ENCODE measurements at places on chromosomes 6 and 20. TPM values are rescaled to one million over a fixed set of nuclear protein-coding genes. Genes with fewer than 3 reads are reported as not detected.

BMP5 gene
- total RNA-seq = 0.07 TPM

CPXM1 gene
- total RNA-seq = 29.3 TPM

LTV1 gene
- total RNA-seq = 36.5 TPM

ZNF334 gene
- 15.2 TPM for total RNA-seq

ESR1 gene
- total RNA-seq = 0.94 TPM

GSTA1 gene
- total RNA-seq = not detected

SLPI gene
- not detected for total RNA-seq

DUSP15 gene
- total RNA-seq = 5.9 TPM

SLC44A4 gene
- total RNA-seq = 3.7 TPM

BPIFA1 gene
- not detected for total RNA-seq

MYCT1 gene
- 1.6 TPM for total RNA-seq

HRH3 gene
- total RNA-seq = 5.2 TPM

METTL24 gene
- total RNA-seq = not detected

ZNF292 gene
- 39.8 TPM for total RNA-seq

ALDH8A1 gene
- total RNA-seq = not detected

DNA sequence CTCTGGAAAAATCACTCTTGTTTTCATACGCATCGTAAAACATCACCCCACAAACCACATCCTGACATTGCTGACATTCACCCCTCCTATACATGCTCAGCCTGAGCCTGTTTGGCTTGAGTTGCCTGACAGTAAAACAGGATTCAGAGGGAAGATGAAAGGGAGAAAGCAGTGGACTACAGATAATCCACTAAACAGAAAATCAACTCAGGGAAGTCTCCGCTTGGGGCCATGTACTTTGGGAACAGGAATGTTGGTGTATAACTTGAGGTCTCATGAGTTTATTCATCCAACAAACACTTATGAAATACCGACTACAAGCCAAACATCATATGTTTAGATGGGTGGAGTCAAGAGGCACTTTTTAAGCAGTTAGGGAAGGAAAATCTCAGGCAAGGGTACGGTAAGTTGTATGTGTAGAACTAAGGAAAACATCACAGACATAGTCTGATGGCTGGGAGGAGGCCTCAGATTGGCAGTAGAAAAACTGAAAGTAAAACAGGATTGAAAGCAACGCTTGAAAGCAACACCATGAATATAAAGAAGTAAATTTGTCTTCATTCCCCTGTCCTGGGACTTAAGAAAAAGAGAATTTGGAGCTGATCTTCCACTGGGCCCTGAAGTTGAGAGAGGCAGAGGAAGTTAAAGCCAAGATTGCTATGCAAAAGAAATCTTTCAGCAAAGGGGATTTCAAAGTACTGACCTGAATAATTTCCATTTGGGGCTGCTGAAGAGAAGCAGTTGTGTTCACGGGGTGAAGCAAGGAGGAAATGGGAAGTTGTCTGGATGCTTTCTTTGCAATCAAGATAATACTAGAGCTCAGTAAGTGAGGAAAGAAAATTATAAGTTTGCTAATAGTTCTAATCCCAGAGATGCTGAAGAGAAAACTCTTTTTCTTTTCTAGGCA, 28.8 kb downstream of the PDE7B start:
- H3K36me3 ChIP-seq = no peaks in the 10 kb centered on the region
- no peak overlapping the region for H3K27ac ChIP-seq
- H3K4me1 ChIP-seq = 0 out of 2 replicates have a peak, but pooled peaks cover 5% of the 10 kb centered on the region
- H3K4me3 ChIP-seq = no peak overlapping the region
- no peaks in the 10 kb centered on the region for H3K27me3 ChIP-seq
- no peak for DNase-seq

DNA sequence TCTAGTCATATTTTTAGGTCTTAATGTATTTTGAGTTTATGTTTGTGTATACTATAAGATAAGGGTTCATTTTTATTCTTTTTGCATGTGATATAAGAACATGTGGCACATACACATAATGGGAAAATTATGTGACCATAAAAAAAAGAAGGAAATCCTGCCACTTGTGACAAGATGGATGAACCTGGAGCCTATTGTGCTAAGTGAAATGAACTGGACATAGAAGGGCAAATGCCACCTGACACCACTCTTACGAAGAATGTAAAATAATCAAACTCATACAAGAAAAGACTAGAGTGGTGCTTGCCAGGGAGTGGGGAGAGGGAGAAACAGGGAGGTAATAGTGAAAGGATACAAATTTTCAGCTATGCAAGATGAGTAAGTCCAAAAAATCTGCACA, 126.1 kb downstream of the PLEKHG1 start:
- DNase-seq = no peak
- peaks cover 9% of the 10 kb centered on the region for H3K4me1 ChIP-seq
- H3K27ac ChIP-seq = no peak overlapping the region
- no peaks in the 10 kb centered on the region for H3K27me3 ChIP-seq

- H3K4me1 ChIP-seq = peaks cover 43% of the 10 kb centered on the region
- no peak overlapping the region for H3K27ac ChIP-seq
- no peaks in the 10 kb centered on the region for H3K27me3 ChIP-seq
- H3K4me3 ChIP-seq = no peak overlapping the region
Measured at GRCh38 chr20:51385646-51386530, 156.6 kb downstream of the NFATC2 start.

- no peaks in the 10 kb centered on the region for H3K36me3 ChIP-seq
- no peak overlapping the region for H3K27ac ChIP-seq
- no peak for DNase-seq
- H3K4me1 ChIP-seq = no peaks in the 10 kb centered on the region
Measured at GRCh38 chr6:36912030-36912454, 26.3 kb downstream of the C6orf89 start.

- H3K4me3 ChIP-seq = no peak overlapping the region
- DNase-seq = no peak
- H3K4me1 ChIP-seq = no peaks in the 10 kb centered on the region
- no peak overlapping the region for H3K27ac ChIP-seq
Measured at GRCh38 chr6:118981884-118982574, 47.1 kb upstream of the MCM9 start.

- peak; percentile 23 for DNase-seq
- H3K27me3 ChIP-seq = no peaks in the 10 kb centered on the region
- no peak overlapping the region for H3K4me3 ChIP-seq
- H3K4me1 ChIP-seq = no peaks in the 10 kb centered on the region
- peaks cover 11% of the 10 kb centered on the region for H3K36me3 ChIP-seq
Measured at GRCh38 chr20:3222635-3223600, 13.6 kb downstream of the ITPA start.

GRCh38 chr6:7042056-7042653, 65.6 kb upstream of the RREB1 start:
- no peak overlapping the region for H3K27ac ChIP-seq
- H3K36me3 ChIP-seq = no peaks in the 10 kb centered on the region
- peaks cover 20% of the 10 kb centered on the region for H3K4me1 ChIP-seq
- no peaks in the 10 kb centered on the region for H3K27me3 ChIP-seq
- no peak overlapping the region for H3K4me3 ChIP-seq
- no peak for DNase-seq

GRCh38 chr20:48610996-48611395, 216.8 kb downstream of the PREX1 start:
- no peak overlapping the region for H3K4me3 ChIP-seq
- H3K4me1 ChIP-seq = no peaks in the 10 kb centered on the region
- H3K27ac ChIP-seq = no peak overlapping the region
- no peaks in the 10 kb centered on the region for H3K36me3 ChIP-seq

DNA sequence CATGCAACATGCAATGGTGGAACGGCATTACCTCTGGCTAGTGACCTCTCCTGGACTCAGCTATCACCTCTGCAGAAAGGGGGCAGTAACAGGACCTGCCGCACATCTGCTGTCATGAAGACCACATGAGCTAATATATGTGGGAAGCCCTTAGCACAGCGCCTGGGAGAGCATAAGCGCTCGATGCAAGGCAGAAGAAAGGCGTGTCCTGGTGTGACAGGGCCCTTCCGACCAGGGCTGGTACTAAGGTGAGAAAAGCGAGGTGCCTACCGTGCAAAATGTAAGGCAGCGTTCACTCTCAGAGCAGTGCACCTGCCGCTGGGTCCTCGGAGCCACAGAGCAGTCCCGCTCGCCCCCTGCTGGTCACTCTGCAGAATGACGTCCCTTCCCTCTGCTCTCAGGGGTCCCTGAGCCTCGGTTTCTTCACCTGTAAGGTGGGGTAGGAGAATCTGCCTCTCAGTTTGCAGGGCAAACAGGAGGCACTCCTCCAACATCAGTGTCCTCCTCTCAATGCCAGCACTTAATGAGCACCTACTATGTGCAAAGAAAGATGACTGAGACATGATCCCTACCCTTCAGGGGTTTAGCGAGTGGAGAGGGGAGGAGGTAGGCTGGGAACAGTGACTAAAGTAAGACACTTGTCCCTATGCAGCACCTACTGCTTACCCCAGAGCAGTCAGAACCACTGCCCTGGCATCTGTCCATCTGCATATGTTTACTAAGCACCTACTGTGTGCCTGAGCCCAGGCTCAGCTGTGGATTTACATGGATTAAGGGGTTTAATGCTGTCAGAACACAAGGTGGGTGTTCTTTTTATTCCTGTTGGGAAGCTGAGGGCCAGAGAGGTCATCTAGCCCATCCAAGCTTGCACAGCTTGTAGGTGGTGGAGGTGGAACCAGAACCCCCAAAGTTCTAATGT, 41.1 kb upstream of the PTGIS start:
- no peak overlapping the region for H3K27ac ChIP-seq
- peak; percentile 84 for DNase-seq
- no peaks in the 10 kb centered on the region for H3K36me3 ChIP-seq
- H3K4me1 ChIP-seq = no peaks in the 10 kb centered on the region
- H3K4me3 ChIP-seq = peak overlapping the region; percentile 50
- no peaks in the 10 kb centered on the region for H3K27me3 ChIP-seq

GRCh38 chr6:56345376-56345995, 98.1 kb upstream of the COL21A1 start:
- no peaks in the 10 kb centered on the region for H3K36me3 ChIP-seq
- no peaks in the 10 kb centered on the region for H3K4me1 ChIP-seq
- no peak overlapping the region for H3K4me3 ChIP-seq
- no peak overlapping the region for H3K27ac ChIP-seq

- H3K27me3 ChIP-seq = no peaks in the 10 kb centered on the region
- no peak overlapping the region for H3K4me3 ChIP-seq
Measured at GRCh38 chr6:81797591-81797990, 45.1 kb upstream of the TENT5A start.

GRCh38 chr6:19599796-19600464, 237.2 kb upstream of the ID4 start:
- no peaks in the 10 kb centered on the region for H3K27me3 ChIP-seq
- H3K27ac ChIP-seq = no peak overlapping the region
- H3K4me1 ChIP-seq = no peaks in the 10 kb centered on the region
- no peak for DNase-seq

DNA sequence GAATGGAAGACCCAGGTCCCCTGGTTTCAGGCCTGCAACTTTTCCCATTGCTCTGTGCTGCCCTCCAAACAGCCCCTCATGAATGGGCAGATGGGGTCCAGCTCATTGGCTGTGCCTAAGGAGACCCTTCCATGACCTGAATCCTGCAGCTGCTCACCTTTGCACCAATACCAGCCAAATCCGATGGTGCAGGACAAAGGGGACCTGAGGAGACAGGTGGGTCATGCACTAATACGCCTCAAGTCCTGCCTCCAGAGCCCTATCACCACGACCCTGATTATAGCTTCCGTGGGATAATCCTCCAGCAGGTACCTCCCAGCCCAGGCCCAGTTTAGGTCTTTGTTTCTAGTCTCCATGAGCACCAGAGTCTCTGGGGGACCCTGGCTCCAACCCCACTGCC, 16.8 kb downstream of the TREM1 start:
- DNase-seq = no peak
- H3K4me3 ChIP-seq = no peak overlapping the region
- no peaks in the 10 kb centered on the region for H3K27me3 ChIP-seq
- H3K4me1 ChIP-seq = no peaks in the 10 kb centered on the region
- no peak overlapping the region for H3K27ac ChIP-seq

Measured in GM23338 (cell line).